ENCODE measurements at places on chromosomes 3 and 15.

- no peak for DNase-seq
These were observed 5.5 kb upstream of the ONECUT1 start for GRCh38 chr15:52795464-52796227.

DNA sequence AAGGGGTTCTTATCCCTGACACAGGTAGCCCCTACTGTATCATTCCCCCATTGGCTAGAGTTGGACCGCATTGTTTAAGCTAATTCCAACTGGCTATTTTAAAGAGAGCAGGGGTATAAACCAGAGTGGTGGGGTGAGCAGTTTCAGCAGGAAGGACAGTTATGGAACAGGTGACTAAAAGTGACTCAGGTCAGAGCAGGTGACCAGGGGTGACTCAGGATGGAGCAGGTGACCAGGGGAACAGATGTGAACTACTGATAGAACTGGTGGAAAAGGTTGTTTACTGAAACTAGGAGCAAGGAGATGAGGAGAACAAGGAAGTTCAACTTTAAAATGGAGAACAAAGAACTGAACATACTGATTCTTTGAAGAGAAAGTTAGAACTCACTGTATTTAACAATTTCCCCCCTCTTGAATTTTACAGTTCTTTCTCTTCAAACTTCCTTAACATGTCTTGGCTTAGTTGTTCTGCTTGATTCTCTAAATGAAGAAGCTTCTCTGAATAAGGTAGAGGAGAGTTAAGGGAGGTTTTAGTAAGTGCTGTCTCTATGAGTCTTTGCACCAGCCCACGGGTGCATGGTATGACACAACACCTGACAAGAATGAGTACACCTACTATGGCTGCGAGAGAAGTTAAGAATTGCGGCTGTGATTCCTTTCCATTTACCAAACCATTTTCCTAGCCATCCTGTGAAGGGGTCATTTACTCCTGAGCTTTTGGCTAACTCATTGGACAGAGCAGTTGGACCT lies 83.4 kb upstream of the WNT7A start:
- no peak for DNase-seq

DNA sequence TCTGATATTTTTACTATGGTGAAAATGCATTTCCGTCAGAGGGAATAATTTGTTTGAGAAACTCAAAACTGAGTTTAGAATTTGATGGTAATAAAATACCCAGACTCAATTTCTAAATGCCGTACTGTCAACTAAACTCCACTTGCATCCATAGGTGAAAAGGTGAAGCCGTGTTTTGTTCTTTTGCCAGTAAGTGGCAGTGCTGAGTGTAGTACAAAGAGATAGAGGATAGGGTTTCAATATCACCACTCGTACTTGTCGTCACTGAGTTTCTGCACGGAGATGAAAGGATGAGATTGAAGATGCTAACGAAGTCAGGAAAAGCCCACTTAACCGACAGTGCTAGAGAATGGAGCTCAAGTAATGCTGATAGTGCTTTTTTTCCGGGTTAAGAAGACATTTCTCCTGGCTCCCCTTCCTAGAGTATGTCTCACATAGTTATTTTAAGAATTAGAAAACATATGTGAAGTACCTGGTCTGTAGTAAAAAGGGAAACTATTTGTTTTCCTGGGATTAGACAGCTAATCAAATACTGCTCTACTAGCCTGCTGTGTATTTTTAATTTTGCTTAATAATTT lies 345.1 kb downstream of the IL5RA start:
- peak; percentile 19 for DNase-seq

DNA sequence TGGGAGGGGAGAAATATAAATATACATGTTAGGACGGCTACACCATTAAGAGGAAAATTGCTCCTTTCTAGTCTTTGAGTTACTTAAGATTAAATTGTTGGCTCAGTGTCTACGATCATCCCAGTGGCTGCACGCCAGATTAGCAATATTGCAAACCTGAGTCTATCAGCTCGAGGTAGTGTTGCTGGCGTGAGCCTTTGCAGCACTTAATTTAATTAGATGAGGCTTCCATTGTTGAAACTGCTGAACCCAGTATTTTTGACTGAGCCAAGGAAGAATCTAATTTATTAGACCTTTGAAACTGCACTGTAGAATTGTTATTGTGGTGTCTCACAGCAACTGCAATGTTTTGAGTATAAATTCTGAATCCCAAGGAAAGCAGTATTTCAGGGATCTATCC lies 782.4 kb upstream of the ROBO1 start:
- no peak for DNase-seq

DNA sequence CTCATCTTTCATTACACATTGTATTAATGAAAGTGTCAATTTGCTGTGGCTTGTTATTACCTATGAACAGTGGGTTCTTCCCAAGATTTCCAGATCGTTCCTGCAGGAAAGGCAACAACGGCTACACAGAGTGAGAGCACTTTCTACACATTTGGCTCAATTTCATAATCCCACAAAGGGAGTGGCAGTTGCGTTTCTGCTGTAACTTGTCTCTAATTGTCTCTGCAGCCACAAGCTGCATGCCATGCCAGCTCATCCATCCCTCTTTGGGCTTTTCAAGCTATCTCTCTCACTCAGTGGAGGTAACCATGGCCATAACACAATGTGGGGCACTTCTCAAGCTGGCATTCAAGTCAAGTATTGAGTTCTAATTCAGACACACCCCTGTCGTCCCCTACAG lies 27.7 kb upstream of the CPNE4 start:
- DNase-seq: no peak
